A549 (cell line): ENCODE measurements at places on chromosomes 1 and 21. TPM values are rescaled to one million over a fixed set of nuclear protein-coding genes. Genes with fewer than 3 reads are reported as not detected.

The MPL gene
- not detected in 3 replicates for polyA plus RNA-seq

The COL9A2 gene
- polyA plus RNA-seq, result 0.12 to 0.32 TPM (median 0.12 TPM) in 3 replicates

The ACAP3 gene
- 19.7 to 24.2 TPM (median 24.2 TPM) in 3 replicates for polyA plus RNA-seq

The SPRR4 gene
- not detected in 3 replicates for polyA plus RNA-seq

- no peak for DNase-seq
Measured at GRCh38 chr1:84406346-84406861, 8.1 kb downstream of the DNASE2B start.

DNA sequence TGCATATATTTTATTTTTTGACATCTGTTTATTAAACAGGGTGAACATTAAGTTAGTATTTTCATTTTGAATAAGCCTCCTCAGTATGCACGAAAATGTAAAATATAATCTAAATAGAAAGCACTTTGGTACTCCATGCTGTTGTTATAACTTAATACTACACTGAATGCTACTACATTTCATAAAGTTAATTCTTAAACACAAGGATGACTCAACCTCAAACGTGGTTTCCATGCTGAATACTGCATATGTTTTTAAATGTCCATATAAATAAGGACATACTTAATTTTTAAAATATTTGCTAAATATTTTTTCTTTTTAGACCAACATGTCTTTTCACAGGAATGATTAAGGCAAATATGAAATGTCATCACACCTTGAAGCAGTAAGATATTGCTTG, 83.9 kb downstream of the USP24 start:
- DNase-seq, result no peak

- DNase-seq, result no peak
Measured at GRCh38 chr1:1239614-1240347, 6.7 kb downstream of the C1QTNF12 start.

- DNase-seq, result no peak
Measured at GRCh38 chr1:29856340-29857114, 620.2 kb downstream of the PTPRU start.

GRCh38 chr1:199867601-199868000, 159.9 kb upstream of the NR5A2 start:
- DNase-seq, result no peak

- DNase-seq, result no peak
Measured at GRCh38 chr1:244065063-244065793, 14.1 kb downstream of the ZBTB18 start.

- no peak for DNase-seq
Measured at GRCh38 chr1:169200319-169200718, 93.8 kb downstream of the ATP1B1 start.
